ENCODE measurements at places on chromosomes 7 and 10.

- DNase-seq, result peak; percentile 92
Observed at GRCh38 chr7:106176414-106177299, 64.5 kb upstream of the SYPL1 start.

DNA sequence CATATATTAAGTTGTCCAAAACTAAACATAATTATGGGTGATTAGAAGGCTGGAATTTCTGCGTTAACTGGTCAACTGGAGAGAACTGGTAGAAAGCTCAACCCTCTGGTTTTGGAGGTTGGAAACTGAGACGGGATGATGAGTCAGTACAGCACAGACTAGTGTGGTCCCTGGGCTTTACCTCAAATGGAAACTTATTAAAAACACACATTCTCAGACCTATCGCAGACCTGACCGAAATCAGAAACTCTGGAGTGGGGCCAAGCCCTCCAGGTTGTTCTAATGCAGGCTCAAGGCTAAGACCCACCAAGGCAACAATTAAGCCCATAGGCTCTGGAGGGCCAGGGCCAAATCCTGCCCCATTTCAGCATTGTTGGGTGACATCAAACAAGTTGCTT lies 136.9 kb downstream of the KCNMA1 start:
- DNase-seq, result peak; percentile 35

- DNase-seq, result no peak
Observed at GRCh38 chr10:3874990-3875841, 90.2 kb upstream of the KLF6 start.

GRCh38 chr7:66804001-66804400 lies 63.5 kb downstream of the RABGEF1 start:
- DNase-seq, result no peak

DNA sequence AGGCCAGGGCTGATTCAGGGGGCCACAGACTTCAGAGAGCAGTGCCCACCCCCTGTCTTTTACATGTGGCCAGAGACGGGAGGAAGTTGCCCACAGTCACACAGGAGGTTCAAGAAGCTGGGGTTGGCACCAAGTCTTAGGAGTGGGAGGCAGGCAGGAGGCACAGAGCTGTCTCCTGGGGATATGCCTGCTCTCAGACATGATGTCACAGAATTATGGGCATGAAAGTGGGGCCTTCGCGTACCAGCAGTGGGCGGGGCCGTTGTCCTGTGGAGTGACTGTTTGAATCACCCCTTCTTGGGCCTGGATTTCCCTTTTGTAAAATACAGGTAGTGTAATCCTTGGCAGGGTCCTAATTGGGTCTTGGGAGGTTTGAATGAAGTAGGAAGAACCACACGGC lies 81.2 kb upstream of the PPIF start:
- DNase-seq, result peak; percentile 19

DNA sequence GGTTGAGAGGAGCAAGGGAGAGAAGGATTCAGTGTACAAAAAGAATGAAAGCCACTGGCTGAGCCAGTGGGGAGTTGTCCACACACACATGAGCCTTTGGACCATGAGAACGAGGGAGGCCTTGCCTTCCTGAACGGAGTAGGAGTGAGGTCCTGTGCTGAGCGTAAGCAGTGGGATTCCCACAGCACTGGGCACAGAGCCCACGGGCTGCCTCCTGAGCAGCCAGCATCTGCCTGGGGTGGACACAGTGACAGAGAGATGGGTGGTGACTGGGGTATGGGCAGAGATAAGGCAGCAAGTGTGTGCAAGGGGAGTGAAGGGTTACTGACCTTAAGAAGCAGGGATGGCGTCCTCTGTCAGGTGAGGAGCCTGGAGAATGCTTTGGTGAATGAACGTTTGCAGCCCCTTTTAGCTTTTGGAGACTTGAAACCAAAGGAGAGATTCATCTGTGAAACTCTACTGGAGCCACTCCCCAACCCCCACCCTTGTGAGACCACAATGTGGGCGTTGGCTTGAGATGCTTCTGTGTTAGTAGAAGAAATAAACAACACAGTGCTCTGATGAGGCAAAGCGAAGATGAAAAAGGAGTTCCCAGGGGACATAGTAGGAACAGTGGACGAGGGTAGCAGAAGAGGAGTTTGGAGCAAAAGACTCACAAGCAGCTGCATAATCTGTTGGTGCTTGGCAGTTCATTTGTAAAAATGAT lies 56.5 kb downstream of the FIGNL1 start:
- no peak for DNase-seq

GRCh38 chr10:128642502-128642901 lies 516.3 kb upstream of the MKI67 start:
- no peak for DNase-seq

DNA sequence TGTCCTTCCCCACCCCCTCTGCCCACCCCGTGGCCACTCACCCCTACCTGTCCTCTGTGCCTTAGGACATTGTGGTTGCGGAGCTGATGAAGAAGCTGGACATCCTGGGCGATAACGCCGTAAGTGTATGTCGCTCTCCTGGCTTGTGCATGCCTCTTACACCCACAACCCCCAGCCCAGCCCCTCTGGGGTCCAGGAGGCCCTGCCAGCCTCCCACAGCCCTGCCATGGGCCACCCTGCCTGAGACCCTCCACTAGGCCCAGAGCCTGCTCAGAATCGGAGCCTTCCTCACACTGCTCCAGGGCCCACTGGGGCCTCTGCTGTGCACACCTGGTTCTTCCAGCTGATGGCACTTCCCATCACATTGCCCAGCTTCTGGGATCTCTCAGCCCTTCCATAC lies 36.8 kb upstream of the DPYSL4 start:
- DNase-seq, result no peak

GRCh38 chr7:42103456-42103855 lies 133.6 kb downstream of the GLI3 start:
- no peak for DNase-seq

DNA sequence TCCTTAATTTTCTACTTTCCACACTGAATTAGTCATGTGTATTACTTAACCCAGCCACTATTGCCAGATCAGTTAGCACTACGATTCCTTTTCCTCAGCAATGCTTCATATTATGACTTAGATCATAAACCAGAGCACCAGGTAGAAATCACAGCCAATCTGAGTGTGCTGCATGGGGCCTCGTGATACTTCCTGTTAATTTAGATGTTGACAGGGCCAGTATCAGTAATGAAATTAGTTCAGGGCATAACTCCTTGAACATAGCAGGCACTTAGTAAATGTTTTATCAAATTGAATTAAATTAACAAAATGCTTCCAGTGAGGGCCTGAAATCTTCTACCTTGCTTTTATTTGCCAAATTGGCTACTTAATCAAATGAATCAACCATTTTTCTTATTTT lies 169.3 kb upstream of the LRGUK start:
- DNase-seq, result no peak

GRCh38 chr10:6618340-6618739 lies 38.3 kb upstream of the PRKCQ start:
- DNase-seq, result no peak

GRCh38 chr7:28328822-28329660 lies 83.3 kb upstream of the CREB5 start:
- no peak for DNase-seq

GRCh38 chr7:149266451-149266850 lies 4.5 kb downstream of the ZNF783 start:
- no peak for DNase-seq

Data from adipocyte (in vitro differentiated cells).